ENCODE measurements at places on chromosomes 2 and 18.

DNA sequence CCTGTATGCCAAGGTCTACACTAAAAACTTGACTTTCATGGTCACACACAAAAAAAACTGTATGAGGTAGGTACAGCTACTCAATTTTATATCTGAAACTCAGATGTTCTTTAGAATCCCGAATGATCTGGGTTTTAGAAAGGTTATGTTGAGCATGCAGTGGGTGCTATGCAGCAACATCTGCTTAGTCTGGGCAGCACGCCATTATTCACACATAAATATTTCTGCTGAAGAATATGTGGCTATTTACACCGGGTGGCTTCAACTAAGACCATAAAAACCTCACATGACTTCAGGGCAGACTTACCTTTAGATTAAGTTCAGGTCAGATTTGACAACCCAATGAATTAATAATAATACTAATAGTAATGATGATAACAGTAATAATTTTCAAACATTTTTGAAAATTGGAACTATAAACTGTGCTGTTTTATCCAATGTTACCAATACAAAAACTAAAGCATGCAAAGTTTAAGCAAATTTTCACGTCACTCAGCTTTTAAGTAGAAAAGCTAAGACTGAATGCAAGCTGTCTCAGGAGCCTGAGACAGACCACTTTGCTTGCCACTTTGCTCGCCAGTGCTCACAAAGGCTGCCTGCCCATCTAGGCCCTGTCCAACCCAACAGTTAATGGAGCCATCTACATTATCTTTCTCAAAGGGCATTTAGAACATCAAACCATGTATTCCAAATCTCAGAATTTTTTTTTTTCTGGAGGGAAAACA lies 292.0 kb downstream of the CNTNAP5 start:
- no peak for DNase-seq

DNA sequence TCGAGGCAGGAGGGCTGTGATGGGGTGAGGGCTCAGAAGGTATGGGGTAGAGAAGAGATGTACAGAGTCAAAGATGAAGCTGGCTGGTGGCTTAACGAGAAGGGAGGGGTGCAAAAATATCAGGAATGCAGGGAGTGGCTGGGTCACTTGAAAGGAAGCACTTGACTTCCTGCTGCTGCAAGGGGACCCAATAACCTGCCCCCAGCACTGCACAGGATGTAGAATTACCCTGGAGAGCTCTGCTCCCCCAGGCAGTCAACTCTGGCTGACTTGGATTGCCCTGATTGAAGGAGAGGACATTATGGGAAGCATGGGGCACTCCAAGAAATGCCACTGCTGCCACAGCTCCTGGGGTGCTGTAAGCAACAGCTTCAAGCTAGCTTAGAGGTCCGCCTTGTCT lies 41.8 kb downstream of the CFAP221 start:
- DNase-seq = no peak

DNA sequence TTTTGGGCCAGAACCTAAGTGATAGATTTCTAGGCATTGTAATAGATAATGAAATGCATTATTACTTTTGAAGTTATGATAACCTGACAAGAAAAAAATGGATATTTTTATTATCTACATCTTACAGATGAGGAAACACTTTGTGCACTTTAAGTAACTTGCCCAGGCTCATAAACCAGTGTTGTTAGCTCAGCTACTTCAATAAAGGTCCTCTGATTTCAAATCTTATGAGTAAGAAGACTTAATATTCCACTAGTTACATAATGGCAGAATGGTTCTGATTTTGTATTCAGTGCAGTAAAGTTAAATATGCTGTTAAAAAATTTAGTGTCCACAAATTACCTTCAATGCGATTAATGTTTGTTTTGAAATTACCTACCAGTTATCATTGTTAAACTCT lies 199.0 kb downstream of the BABAM2 start:
- no peak for DNase-seq

- no peak for DNase-seq
Measured at GRCh38 chr2:239668651-239669050, 267.8 kb upstream of the HDAC4 start.

- no peak for DNase-seq
Measured at GRCh38 chr2:240435948-240436682, 652 bp downstream of the GPC1 start.

DNA sequence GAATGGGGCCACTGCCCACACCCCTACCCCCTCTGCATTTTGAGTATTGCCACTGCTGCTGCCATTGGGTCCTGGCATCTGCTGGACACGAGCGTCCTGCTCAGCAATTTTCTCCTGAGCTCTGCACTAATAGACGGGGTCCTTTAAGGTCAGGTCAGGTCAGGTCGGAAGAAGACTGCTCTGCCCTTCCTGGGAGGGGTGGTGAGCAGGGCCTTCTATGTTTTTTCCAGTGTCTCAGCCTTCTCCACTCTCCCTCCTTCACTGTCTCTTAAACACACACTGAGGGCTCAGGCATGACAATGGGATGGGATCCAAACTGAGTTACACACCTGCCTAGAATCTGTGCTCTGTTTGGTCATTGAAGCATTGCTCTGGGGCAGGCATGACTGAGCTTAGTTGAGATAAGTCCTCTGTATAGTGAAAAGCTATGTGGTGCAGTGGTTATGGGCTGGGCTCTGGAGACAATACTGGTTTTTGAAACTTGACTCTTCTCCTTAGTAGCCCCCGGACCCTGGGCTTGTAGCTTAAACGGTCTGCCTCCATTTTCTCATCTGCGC lies 10.6 kb downstream of the MYO1B start:
- DNase-seq = no peak

GRCh38 chr2:157439824-157440186 lies 4.1 kb downstream of the CYTIP start:
- DNase-seq = no peak

GRCh38 chr2:120480346-120480902 lies 134.5 kb downstream of the INHBB start:
- DNase-seq = no peak

GRCh38 chr18:46596119-46596518 lies 60.9 kb downstream of the LOXHD1 start:
- no peak for DNase-seq

DNA sequence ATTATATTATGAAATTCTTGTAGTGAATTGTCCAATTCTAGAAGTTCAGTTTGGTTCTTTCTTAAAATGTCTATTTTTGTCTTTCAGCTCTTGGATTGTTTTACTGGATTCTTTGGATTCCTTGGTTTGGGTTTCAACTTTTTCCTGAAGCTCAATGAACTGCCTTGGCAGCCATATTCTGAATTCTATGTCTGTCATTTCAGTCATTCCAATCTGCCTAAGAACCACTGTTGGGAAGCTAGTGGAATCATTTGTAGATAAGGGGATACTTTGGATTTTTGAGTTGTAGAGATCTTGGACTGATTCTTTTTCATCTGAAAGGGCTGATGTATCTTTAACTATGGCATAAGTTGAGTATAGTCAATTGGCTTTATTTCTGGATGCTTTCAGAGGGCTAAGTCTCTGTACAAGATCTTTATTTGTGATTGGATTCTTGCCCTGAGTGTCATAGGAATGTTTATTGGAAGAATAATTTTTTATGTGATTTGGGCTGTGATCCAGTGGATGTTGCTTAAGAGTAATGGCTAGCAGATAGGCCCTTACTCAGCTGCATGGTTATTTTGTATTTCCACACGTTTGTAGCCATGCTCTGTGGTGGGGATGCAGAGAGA lies 42.3 kb downstream of the SERPINB7 start:
- no peak for DNase-seq

- DNase-seq = no peak
Measured at GRCh38 chr2:141778315-141778835, 352.4 kb downstream of the LRP1B start.

GRCh38 chr2:186757009-186757408 lies 63.1 kb downstream of the FAM171B start:
- no peak for DNase-seq

- no peak for DNase-seq
Measured at GRCh38 chr2:227397562-227397961, 9.8 kb upstream of the SCYGR1 start.

- DNase-seq = no peak
Measured at GRCh38 chr2:37637985-37638384, 33.5 kb downstream of the CDC42EP3 start.

- no peak for DNase-seq
Measured at GRCh38 chr2:199631129-199631528, 173.4 kb upstream of the SATB2 start.

DNA sequence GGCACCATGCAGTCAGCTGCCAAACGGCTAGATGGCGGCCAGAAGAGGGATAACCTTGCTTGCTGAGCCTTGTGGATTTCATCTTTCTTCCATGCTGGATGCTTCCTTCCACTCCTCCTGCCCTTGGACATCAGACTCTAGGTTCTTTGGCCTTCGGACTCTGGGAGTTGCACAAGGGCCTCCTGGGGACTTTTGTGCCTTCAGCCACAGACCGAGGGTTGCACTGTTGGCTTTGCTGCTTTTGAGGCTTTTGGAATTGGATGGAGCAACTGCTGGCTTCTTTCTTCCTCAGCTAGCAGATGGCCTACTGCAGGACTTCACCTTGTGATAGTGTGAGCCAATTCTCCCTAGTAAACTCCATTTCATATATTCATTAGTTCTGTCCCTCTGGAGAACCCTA lies 31.0 kb downstream of the STRADB start:
- DNase-seq = no peak
